Keratinocyte (primary cell): ENCODE measurements at places on chromosomes 16 and 17. TPM values are rescaled to one million over a fixed set of nuclear protein-coding genes. Genes with fewer than 3 reads are reported as not detected.
A peak's percentile ranks its signal among the peaks of the same experiment; 100 is the strongest.

CES4A gene
- polyA plus RNA-seq: 5.1 to 12.8 TPM (median 6.6 TPM) in 3 replicates

SCARF1 gene
- 0.05 to 0.18 TPM (median 0.06 TPM) in 3 replicates for polyA plus RNA-seq

DNA sequence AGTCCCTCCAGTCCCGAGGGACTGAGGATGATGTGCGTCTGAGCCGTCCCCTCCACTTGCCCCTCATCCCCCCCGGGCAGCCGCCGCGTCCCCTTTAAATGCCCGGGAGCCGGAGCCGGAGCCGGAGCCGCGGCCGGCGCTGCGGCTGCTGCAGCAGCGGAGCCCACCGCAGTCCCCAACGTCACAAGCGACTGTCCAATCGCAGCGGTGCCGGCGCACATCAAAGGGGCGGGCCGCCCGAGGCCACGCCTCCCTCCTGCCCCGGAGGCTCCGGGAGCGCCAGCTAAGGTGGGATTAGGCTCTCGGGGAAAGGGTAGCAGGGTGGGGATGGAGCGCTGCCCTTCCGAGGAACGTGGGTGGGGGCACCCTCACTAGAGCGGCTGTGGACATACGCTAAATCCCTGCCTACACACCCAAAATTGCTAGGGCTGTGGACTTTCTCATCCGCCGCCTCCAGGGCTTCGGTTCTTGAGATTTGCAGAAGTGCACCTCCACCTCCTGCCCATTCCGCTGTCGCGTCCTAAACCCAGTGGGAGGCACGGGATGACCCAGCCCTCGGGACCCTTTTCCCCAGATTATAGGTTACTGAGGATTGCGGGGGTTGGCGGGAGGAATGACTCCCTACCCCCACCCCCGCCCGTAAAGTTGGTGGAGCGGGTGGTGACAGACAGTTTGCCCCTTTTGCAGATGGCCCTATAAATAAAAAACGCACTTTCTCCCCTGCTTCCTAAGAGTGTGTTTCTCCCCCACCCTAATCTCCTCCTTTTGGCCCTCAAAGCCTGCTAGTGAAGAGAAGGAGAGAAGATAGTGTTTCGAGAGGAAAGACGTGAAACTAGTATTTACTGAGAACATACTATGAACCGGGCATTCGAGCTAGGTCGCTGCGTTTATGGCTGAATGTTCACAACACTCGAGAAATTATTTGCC lies at the start of gene PHOSPHO1:
TSS of gene PHOSPHO1 (minus strand) at position 152 of the 927 bp plus-strand sequence. CDS start 4,096 bp downstream, outside the sequence.
- H3K27me3 ChIP-seq: peaks cover 44% of the 10 kb centered on the region
- H3K27ac ChIP-seq: no peak within 1 kb of the TSS
- H3K4me1 ChIP-seq: peaks cover 3% of the 10 kb centered on the region
- peak within 1 kb of the TSS; percentile 58 for H3K4me3 ChIP-seq

CETP gene
- polyA plus RNA-seq: not detected in 3 replicates

CDRT15 gene
- polyA plus RNA-seq: not detected in 3 replicates

- no peak for DNase-seq
- no peaks in the 10 kb centered on the region for H3K36me3 ChIP-seq
- H3K27me3 ChIP-seq: no peaks in the 10 kb centered on the region
- no peak overlapping the region for H3K4me3 ChIP-seq
- H3K27ac ChIP-seq: no peak overlapping the region
These were observed 190.2 kb upstream of the MPHOSPH6 start for GRCh38 chr16:82360024-82360783.

DNA sequence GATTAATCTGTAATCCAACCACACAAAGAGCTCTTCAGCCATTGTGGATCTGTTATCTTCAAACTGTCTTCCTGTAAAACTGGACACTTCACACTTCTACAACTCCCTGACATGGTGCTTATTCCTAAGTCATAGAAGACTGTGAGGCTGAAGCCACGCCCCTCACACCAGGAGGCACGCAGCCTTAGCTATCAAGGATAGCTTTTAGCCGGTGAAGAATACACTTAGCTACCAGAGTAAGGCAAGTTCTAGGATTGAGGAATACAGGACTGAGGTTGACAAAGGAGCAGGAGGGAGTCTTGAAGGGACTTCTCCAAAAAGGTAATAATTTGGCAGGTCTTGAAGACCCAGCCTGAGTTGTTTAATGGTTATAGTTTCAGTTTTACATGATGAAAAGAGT lies 79.8 kb upstream of the GAS7 start:
- DNase-seq: no peak
- H3K4me3 ChIP-seq: no peak overlapping the region
- no peak overlapping the region for H3K27ac ChIP-seq
- no peaks in the 10 kb centered on the region for H3K27me3 ChIP-seq
- H3K36me3 ChIP-seq: no peaks in the 10 kb centered on the region

- H3K27me3 ChIP-seq: no peaks in the 10 kb centered on the region
- H3K27ac ChIP-seq: no peak overlapping the region
These were observed 12.6 kb upstream of the SNN start for GRCh38 chr16:11655655-11656054.

PRSS8 gene
- 31.2 to 65.3 TPM (median 46.4 TPM) in 3 replicates for polyA plus RNA-seq

- no peak for DNase-seq
- no peak overlapping the region for H3K4me3 ChIP-seq
- peaks cover 3% of the 10 kb centered on the region for H3K4me1 ChIP-seq
- H3K27me3 ChIP-seq: no peaks in the 10 kb centered on the region
These were observed 53.1 kb upstream of the CHMP6 start for GRCh38 chr17:80938556-80938955.

GRCh38 chr17:73363442-73364154 lies 51.8 kb upstream of the CDC42EP4 start:
- no peak overlapping the region for H3K4me3 ChIP-seq
- no peaks in the 10 kb centered on the region for H3K27me3 ChIP-seq
- H3K4me1 ChIP-seq: peaks cover 6% of the 10 kb centered on the region
- DNase-seq: no peak
- H3K27ac ChIP-seq: no peak overlapping the region
- H3K36me3 ChIP-seq: no peaks in the 10 kb centered on the region

- H3K36me3 ChIP-seq: peaks cover 78% of the 10 kb centered on the region
- no peak for DNase-seq
- H3K4me1 ChIP-seq: peaks cover 23% of the 10 kb centered on the region
- no peak overlapping the region for H3K4me3 ChIP-seq
- no peaks in the 10 kb centered on the region for H3K27me3 ChIP-seq
These were observed 22.6 kb downstream of the SLC5A10 start for GRCh38 chr17:18974407-18975149.

HSD11B2 gene
- 0.59 to 2.4 TPM (median 0.93 TPM) in 3 replicates for polyA plus RNA-seq

DNA sequence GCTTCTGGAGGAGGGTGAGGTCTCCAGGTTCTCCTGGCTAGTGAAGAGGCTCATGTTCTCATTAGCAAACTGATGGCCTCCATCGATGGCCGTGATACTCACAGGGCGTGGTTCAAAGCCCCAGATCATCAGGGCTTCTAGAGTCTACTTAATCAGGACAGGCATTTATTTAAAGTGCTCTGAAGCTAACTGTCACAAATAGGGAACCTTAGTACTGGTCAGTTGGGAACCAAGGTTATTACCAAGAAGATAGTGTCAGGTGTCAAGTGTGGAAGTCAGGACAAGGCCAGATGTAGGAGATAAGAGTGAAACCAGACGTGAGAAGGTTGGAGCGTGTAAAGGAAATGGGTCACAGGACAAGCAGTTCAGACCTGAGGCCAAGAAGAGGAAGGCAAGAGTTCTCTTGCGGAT lies 56.9 kb downstream of the PIGL start:
- H3K4me1 ChIP-seq: peaks cover 12% of the 10 kb centered on the region
